ENCODE measurements at places on chromosomes 7 and 10.

- peaks cover 3% of the 10 kb centered on the region for H3K4me1 ChIP-seq
- H3K27me3 ChIP-seq, result peaks cover 11% of the 10 kb centered on the region
- H3K27ac ChIP-seq, result no peak overlapping the region
These were observed 255.6 kb upstream of the HABP2 start for GRCh38 chr10:113297226-113297625.

GRCh38 chr7:151312831-151313809 lies 28.5 kb upstream of the NUB1 start:
- H3K27me3 ChIP-seq, result no peaks in the 10 kb centered on the region
- no peaks in the 10 kb centered on the region for H3K36me3 ChIP-seq
- DNase-seq, result no peak
- no peak overlapping the region for H3K27ac ChIP-seq

DNA sequence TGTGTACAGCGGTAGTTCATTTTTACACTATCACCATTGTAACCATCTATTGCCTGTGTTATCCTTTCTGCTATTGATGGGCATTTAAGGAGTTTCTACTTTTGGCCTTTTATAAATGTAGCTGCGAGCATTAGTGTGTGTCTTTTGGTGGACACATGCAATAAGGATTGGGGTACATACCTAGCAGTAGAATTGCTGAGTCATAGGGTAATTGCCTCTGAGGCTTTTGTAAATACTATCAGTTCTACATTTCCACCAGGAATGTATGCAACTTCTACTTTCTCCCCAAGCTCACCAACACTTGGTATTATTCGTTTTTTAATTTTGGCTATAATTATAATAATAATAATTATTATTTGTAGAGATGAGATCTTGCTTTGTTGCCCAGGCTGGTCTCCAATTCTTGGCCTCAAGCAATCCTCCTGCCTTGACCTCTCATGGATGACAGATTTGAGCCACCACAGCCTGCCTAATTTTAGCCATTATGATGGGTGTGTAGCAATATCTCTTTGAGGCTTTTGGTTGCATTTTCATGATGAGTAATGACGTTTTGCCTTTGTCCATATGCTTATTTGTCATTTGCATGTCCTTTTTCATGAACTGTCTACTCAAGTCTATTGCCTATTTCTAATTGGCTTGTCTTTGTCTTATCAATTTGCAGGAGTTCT lies 277.0 kb downstream of the ACTR3B start:
- no peaks in the 10 kb centered on the region for H3K27me3 ChIP-seq
- H3K4me1 ChIP-seq, result no peaks in the 10 kb centered on the region
- H3K36me3 ChIP-seq, result no peaks in the 10 kb centered on the region
- H3K4me3 ChIP-seq, result no peak overlapping the region

GRCh38 chr7:149497467-149498261 lies at the start of gene ZNF746:
Gene ZNF746, minus strand, starts transcription at chr7:149497809. Its CDS starts 273 bp downstream, at chr7:149497536.
- H3K27ac ChIP-seq, result peak within 1 kb of the TSS; percentile 98
- no peaks in the 10 kb centered on the region for H3K27me3 ChIP-seq
- H3K4me1 ChIP-seq, result peaks cover 27% of the 10 kb centered on the region
- peak within 1 kb of the TSS; percentile 97 for H3K4me3 ChIP-seq
- H3K36me3 ChIP-seq, result peaks cover 29% of the 10 kb centered on the region

- H3K27me3 ChIP-seq, result no peaks in the 10 kb centered on the region
- no peaks in the 10 kb centered on the region for H3K4me1 ChIP-seq
- H3K36me3 ChIP-seq, result peaks cover 3% of the 10 kb centered on the region
- H3K27ac ChIP-seq, result no peak overlapping the region
These were observed 19.7 kb upstream of the RPEL1 start for GRCh38 chr10:103225939-103226338.

- no peaks in the 10 kb centered on the region for H3K27me3 ChIP-seq
- peaks cover 10% of the 10 kb centered on the region for H3K36me3 ChIP-seq
- no peak for DNase-seq
- no peak overlapping the region for H3K4me3 ChIP-seq
- peaks cover 14% of the 10 kb centered on the region for H3K4me1 ChIP-seq
- peak overlapping the region; percentile 79 for H3K27ac ChIP-seq
These were observed 37.8 kb downstream of the RSU1 start for GRCh38 chr10:16779384-16779915.

- H3K27ac ChIP-seq, result peak overlapping the region; percentile 97
- H3K4me1 ChIP-seq, result peaks cover 14% of the 10 kb centered on the region
- peak; percentile 92 for DNase-seq
- peak overlapping the region; percentile 96 for H3K4me3 ChIP-seq
These were observed 15.2 kb downstream of the MYOZ1 start for GRCh38 chr10:73625884-73626752.

DNA sequence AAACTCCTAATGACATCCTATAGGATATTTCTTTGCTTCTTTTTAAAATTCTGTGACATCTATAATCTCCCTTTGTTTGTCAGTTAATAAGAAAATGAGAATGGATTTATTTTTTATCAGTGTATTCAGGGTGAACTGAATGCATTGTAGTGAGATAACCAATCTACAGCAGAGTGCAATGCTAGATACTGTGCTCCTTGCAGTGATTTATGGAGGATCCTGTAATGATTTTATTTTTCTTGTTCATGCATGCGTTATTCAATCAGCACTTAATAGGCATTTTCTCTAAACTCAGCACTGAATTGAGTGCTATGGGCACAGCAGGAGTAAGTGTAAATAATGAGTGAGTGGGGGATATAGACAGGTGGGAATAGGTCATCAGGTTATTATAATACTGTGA lies 253.9 kb downstream of the CDK14 start:
- H3K27me3 ChIP-seq, result no peaks in the 10 kb centered on the region
- no peak overlapping the region for H3K27ac ChIP-seq
- DNase-seq, result no peak
- H3K4me1 ChIP-seq, result no peaks in the 10 kb centered on the region
- no peaks in the 10 kb centered on the region for H3K36me3 ChIP-seq
- no peak overlapping the region for H3K4me3 ChIP-seq

Measured in effector memory CD8-positive, alpha-beta T cell (primary cell).